ENCODE measurements at places on chromosomes 1 and 21. TPM values are rescaled to one million over a fixed set of nuclear protein-coding genes. Genes with fewer than 3 reads are reported as not detected.
A peak's percentile ranks its signal among the peaks of the same experiment; 100 is the strongest.

FMO4 gene
- 6.9 TPM for polyA plus RNA-seq

TLR5 gene
- polyA plus RNA-seq = 3.4 TPM

GRCh38 chr21:46119144-46119636 is 21.3 kb downstream of the COL6A2 start:
- no peak overlapping the region for H3K27ac ChIP-seq
- H3K4me1 ChIP-seq = no peaks in the 10 kb centered on the region
- DNase-seq = no peak
- H3K36me3 ChIP-seq = peaks cover 2% of the 10 kb centered on the region

- no peaks in the 10 kb centered on the region for H3K4me1 ChIP-seq
- no peak for DNase-seq
- no peaks in the 10 kb centered on the region for H3K27me3 ChIP-seq
- H3K4me3 ChIP-seq = no peak overlapping the region
- no peak overlapping the region for H3K27ac ChIP-seq
Observed at GRCh38 chr1:215201283-215201682, 118.7 kb downstream of the KCNK2 start.

DNA sequence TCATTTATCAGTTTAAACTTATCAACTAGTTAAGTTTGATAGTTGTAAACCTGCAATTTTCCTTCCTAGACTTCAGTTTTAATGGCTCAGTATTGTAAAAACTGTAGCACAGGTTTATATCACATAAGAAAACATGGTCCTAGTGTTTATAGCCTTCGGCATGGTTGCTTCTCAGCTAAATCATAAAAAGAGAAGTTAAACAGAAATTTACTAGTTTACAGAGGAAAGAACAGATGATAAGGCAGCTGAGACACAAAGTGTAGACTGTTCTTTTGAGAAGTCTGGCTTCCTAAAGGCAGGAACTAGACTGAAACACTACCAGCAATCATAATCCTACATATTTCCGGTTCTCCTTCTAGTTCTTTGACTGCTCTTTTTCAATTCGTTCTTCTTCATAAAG is 39.8 kb downstream of the WNT2B start:
- H3K27ac ChIP-seq = no peak overlapping the region
- H3K4me3 ChIP-seq = no peak overlapping the region
- no peaks in the 10 kb centered on the region for H3K36me3 ChIP-seq
- no peak for DNase-seq
- H3K27me3 ChIP-seq = no peaks in the 10 kb centered on the region

GRCh38 chr1:161171191-161171590 is 5.0 kb downstream of the PPOX start:
- no peak overlapping the region for H3K27ac ChIP-seq
- peaks cover 16% of the 10 kb centered on the region for H3K4me1 ChIP-seq
- peaks cover 66% of the 10 kb centered on the region for H3K36me3 ChIP-seq
- no peak for DNase-seq

- no peaks in the 10 kb centered on the region for H3K36me3 ChIP-seq
- H3K27me3 ChIP-seq = peaks cover 2% of the 10 kb centered on the region
- no peak overlapping the region for H3K27ac ChIP-seq
- no peak overlapping the region for H3K4me3 ChIP-seq
Observed at GRCh38 chr1:29453502-29454240, 217.3 kb downstream of the PTPRU start.

FCRL2 gene
- polyA plus RNA-seq = 6.4 TPM

AK5 gene
- 2.0 TPM for polyA plus RNA-seq

C21orf91 gene
- polyA plus RNA-seq = 10.0 TPM

GRCh38 chr1:219790834-219791615 is 137.3 kb downstream of the SLC30A10 start:
- no peaks in the 10 kb centered on the region for H3K36me3 ChIP-seq
- H3K4me3 ChIP-seq = no peak overlapping the region
- no peak overlapping the region for H3K27ac ChIP-seq

LCE2B gene
- polyA plus RNA-seq = 1.5 TPM

- no peak overlapping the region for H3K4me3 ChIP-seq
- H3K27me3 ChIP-seq = no peaks in the 10 kb centered on the region
- no peak overlapping the region for H3K27ac ChIP-seq
- H3K36me3 ChIP-seq = no peaks in the 10 kb centered on the region
- H3K4me1 ChIP-seq = no peaks in the 10 kb centered on the region
Observed at GRCh38 chr1:195765099-195765498, 843.1 kb downstream of the KCNT2 start.

ALPL gene
- polyA plus RNA-seq = 3.8 TPM

- no peaks in the 10 kb centered on the region for H3K4me1 ChIP-seq
- no peaks in the 10 kb centered on the region for H3K27me3 ChIP-seq
- H3K36me3 ChIP-seq = peaks cover 14% of the 10 kb centered on the region
- no peak for DNase-seq
Observed at GRCh38 chr1:243213045-243213787, 41.9 kb downstream of the CEP170 start.

TMEM79 gene
- 10.2 TPM for polyA plus RNA-seq

DNA sequence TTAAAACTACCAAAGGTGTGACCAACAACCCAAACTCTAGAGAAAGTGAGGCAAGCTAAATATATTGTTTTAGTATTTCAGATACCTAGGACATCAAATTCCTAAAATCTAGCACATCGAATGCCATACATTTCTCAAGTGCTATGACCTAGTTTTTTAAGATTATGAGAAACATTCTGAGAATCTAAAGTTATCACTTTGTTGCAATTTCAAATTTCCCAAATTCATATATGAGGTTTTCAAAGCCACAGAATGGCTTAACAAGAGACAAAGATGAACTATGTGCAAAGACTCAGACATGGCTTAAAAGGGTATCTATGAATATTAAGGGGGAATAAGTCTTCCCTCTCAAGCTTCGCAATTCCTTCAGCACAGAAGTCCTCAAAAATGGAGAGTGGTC is 6.8 kb downstream of the SCYL3 start:
- no peak for DNase-seq
- peaks cover 11% of the 10 kb centered on the region for H3K4me1 ChIP-seq
- H3K36me3 ChIP-seq = peaks cover 35% of the 10 kb centered on the region
- H3K27me3 ChIP-seq = no peaks in the 10 kb centered on the region

- DNase-seq = no peak
- H3K4me3 ChIP-seq = no peak overlapping the region
- peaks cover 11% of the 10 kb centered on the region for H3K4me1 ChIP-seq
- H3K27me3 ChIP-seq = no peaks in the 10 kb centered on the region
- H3K36me3 ChIP-seq = peaks cover 62% of the 10 kb centered on the region
Observed at GRCh38 chr21:46545363-46545762, 59.5 kb downstream of the S100B start.

DNA sequence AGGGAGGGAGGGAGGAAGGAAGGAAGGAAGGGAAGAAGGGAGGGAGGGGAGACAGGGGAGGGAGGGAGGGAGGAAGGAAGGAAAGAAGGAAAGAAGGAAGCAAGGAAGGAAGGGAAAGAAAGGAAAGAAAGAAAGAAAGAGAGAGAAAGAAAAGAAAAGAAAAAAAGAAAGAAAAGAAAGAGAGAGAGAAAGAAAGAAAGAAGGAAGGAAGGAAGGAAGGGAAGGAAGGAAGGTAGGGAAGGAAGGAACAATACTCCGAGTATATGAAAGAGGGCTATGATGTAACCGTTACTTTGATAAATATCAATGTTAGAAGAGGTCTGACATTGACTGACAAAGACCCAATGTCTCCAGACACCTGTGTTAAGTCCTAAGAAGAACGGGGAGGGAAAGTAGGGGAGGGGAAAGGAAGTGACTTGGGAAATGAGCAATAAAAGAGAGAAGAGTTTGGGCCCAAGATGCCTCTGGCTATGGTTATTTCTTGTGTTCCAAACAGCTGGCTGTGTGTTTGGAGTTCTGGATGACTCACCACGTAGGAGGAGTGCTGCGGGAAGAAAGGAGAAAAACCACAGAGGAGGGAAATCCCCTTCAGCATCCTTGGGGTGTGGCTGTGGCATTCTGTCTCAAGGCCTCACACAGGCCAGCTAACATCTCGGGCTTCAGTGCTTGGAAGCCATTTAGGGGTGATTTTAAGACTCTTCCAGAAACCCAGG is 37.0 kb upstream of the RXRG start:
- H3K4me1 ChIP-seq = no peaks in the 10 kb centered on the region
- H3K27me3 ChIP-seq = no peaks in the 10 kb centered on the region
- no peak overlapping the region for H3K4me3 ChIP-seq
- H3K27ac ChIP-seq = no peak overlapping the region
- DNase-seq = no peak

DNA sequence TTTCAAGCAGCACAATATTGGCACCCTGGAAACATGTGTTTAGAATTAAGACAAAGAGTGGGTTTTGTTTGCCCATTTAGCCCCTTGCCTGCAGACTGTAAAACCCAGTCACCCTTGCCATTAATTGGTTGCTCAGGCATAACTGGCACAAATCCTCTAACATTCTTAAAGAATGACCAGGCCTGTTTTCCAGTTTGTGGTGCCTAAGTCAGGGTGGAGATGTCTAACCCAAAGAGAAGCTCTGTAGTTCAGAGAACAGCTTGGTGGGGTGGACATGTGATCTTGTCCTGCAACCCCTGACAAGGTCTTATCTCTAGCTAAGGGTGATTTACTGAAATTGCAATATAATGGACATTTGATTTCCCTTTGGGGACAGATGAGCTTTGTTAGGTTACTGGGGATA is 8.8 kb upstream of the ANGPTL7 start:
- H3K27ac ChIP-seq = no peak overlapping the region
- no peak for DNase-seq
- H3K36me3 ChIP-seq = peaks cover 21% of the 10 kb centered on the region
- no peaks in the 10 kb centered on the region for H3K27me3 ChIP-seq

ELAVL4 gene
- polyA plus RNA-seq = 0.55 TPM

SMIM1 gene
- 7.0 TPM for polyA plus RNA-seq

PDE9A gene
- polyA plus RNA-seq = 14.5 TPM

DNA sequence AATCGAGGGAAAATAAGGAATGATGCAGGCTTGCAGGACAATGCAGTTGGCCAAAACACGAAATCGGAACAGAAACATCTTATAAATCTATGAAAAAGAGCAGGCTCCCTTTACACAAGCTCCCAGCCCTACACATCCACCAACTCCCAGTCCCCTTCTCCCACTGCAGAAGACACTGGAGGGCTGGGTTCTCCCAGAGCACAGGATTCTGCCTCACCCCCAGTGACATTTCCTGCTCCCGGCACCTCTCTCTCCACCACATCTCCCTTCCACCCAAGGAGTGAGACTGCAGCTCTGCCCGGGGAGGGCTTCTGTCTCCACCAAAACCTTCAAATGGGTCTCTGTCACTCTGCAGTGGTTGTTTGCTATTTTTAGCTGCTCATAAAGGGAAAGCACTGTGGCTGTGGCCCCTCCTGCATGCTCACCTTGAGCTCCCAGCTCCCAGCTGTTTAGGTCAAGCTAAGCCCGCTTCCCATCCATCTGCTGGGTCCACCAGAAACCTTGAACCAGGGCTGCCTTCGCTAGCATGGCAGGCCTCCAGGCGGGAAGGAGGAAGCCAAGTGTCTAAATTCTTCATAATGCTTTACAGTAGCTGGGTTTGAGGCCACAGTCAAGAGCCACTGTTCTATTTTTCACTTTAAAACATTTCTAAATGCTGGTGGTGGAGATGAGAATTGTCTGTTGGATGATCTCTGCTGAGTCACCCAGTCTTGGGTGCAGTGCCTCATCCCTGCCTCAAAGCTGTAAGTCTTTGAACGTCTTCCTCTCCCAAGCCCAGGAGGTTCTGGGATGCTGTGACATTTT is 3.3 kb upstream of the C2CD2 start:
- H3K27ac ChIP-seq = peak overlapping the region; percentile 70
- H3K4me1 ChIP-seq = peaks cover 17% of the 10 kb centered on the region
- DNase-seq = no peak

GRCh38 chr1:114341856-114342255 is 169.1 kb downstream of the TRIM33 start:
- DNase-seq = no peak
- H3K36me3 ChIP-seq = no peaks in the 10 kb centered on the region
- no peaks in the 10 kb centered on the region for H3K27me3 ChIP-seq
- H3K4me3 ChIP-seq = no peak overlapping the region

DNA sequence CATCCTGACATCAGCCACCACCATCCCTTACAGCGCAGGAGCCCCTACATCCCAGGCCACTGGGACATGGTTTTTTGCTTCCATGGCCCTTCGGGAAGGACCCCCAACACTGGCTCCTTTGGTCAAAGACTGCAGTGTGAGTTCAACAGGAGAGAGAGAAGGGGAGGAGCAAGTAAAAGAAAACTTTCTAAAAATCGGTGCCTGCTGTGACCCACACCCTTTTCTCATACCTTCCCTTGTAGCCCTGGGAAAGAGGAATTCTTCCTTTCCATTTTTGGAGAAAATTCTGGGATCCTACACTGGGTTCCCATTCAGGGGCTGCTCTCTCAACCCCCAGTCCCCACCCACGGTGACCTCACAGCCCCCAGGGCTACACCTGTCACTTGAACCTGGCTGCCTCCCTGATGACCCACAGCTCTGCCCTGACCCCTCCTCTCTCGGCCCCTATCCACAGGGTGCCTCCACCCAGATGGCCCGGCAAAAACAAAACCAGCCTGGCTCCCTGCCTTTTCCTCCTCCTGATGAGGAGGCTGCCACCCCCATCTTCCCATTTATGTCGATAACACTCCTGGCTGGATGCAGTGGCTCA is 7.6 kb downstream of the PADI4 start:
- no peak overlapping the region for H3K27ac ChIP-seq
- H3K4me1 ChIP-seq = no peaks in the 10 kb centered on the region
- H3K36me3 ChIP-seq = no peaks in the 10 kb centered on the region
- no peaks in the 10 kb centered on the region for H3K27me3 ChIP-seq

- H3K36me3 ChIP-seq = no peaks in the 10 kb centered on the region
- DNase-seq = no peak
- no peaks in the 10 kb centered on the region for H3K4me1 ChIP-seq
- H3K27ac ChIP-seq = no peak overlapping the region
Observed at GRCh38 chr1:246152986-246153431, 354.1 kb downstream of the SMYD3 start.

DNA sequence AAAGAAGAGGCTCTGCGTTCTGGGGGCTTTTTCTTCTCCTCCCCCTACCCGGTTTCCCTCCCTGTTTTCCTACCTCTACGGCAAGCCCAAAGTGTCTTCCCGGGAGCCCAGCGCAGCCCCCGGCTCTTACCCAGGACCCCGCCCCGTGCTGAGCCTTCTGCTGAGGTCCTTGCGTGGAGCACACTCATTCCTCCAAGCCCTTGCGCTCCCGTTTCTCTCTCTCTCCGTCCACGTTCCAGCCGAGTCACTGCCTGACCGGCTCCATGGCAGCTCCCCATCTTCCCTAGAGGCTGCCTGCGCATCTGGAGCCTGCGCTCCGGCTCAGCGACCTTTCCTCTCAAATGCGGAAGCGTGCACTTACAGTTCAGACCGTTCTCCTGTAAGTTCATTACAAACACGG is 24.9 kb upstream of the PDXK start:
- peaks cover 74% of the 10 kb centered on the region for H3K36me3 ChIP-seq

GRCh38 chr1:227782226-227782625 is 33.2 kb upstream of the PRSS38 start:
- H3K27ac ChIP-seq = no peak overlapping the region
- peaks cover 19% of the 10 kb centered on the region for H3K27me3 ChIP-seq
- no peak for DNase-seq
- H3K4me1 ChIP-seq = peaks cover 5% of the 10 kb centered on the region
